ENCODE measurements at places on chromosomes 6 and 20. TPM values are rescaled to one million over a fixed set of nuclear protein-coding genes. Genes with fewer than 3 reads are reported as not detected.

Gene RIPPLY2
- total RNA-seq: not detected

Gene PHACTR1
- total RNA-seq: 1.1 TPM

Gene HLA-DMA
- total RNA-seq: 4.3 TPM

Gene MUC22
- total RNA-seq: not detected

Gene ABCF1
- total RNA-seq: 38.4 TPM

Gene OR2B6
- total RNA-seq: not detected

Gene DEFB124
- 2.1 TPM for total RNA-seq

Gene BANF2
- total RNA-seq: not detected

Gene GPR6
- not detected for total RNA-seq

Gene IDH3B
- 70.8 TPM for total RNA-seq

Gene MYLK2
- total RNA-seq: not detected

Gene FOXA2
- not detected for total RNA-seq

Gene LRRC73
- 1.5 TPM for total RNA-seq

Gene FILIP1
- 0.43 TPM for total RNA-seq

Gene VWA7
- not detected for total RNA-seq

Gene ADGRB3
- 2.3 TPM for total RNA-seq

Gene SLC4A11
- 1.4 TPM for total RNA-seq

Gene CGAS
- 2.7 TPM for total RNA-seq

Gene COL9A3
- 133 TPM for total RNA-seq

Gene SRMS
- total RNA-seq: not detected

All from pericardium fibroblast (primary cell).